ENCODE measurements at places on chromosomes 1 and 21.
A peak's percentile ranks its signal among the peaks of the same experiment; 100 is the strongest.

GRCh38 chr1:182781841-182782586, 7.6 kb upstream of the NPL start:
- peak; percentile 71 for DNase-seq

DNA sequence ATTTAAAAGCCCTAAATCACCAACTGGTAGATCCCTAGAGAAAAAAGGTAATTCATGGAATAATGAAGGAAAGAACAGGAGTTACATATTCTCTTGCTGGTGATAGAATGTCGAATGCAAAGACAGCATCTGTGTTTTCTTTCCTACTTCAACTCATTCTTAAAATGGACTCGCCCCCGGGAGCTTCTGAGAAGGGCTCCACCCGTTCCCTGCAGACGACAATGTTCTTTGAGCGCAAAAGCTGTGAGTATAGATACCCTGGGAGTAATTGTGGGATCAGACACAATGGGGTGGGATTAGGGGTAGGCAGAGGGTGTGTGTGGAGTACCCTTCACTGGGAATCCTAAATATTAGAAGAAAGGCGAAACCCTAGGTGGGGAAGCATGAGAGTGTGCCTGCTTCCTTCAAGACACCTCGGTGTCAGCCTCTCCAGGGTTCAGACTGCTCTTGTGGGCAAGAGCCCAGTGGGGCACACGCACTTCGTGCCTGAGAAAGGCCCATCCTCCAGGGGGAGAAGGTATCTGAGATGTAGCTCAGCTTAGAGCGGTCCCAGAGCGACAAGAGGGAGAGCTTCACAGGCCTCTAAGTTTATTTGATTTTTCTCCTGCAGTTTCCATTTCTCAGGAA, 123.3 kb upstream of the DPYD start:
- DNase-seq, result no peak

- no peak for DNase-seq
These were observed 843.6 kb downstream of the ADGRL2 start for GRCh38 chr1:82644186-82644915.

DNA sequence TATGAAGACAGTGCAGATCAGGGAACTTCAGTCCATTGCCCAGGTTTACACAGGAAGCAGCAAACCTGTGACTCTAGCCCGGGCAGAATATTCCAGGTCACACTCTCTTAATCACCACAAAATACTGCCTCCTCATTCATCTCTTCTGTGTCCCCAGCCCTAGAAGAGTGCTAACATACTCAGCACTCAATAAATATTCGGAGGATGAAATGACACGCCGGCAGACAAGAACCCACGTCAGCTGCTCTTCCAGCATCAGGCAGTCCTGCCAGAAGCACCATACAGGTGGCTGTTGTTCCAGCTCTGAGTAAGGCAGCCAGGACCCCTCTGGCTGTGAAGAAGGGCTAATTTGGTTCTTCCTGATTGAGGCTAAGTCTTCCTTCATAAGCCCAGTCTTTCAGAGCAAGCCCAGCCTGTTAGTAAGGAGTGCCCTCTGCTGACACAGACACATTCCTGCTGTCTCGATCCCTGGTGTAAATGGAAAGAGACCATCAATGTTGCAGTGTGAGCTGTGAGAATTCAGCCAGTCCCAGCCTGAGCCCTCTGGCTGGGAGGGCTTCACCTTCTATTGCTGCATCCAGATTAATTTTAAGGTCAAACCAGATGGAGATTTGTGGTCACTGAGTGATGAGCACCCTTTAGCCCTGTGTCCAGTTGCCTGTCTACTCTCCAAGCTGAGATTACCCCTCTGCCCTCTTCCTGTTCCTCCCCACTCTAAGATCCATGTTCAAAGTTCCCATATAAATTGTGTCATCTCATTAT, 45.0 kb upstream of the KIRREL1 start:
- no peak for DNase-seq

DNA sequence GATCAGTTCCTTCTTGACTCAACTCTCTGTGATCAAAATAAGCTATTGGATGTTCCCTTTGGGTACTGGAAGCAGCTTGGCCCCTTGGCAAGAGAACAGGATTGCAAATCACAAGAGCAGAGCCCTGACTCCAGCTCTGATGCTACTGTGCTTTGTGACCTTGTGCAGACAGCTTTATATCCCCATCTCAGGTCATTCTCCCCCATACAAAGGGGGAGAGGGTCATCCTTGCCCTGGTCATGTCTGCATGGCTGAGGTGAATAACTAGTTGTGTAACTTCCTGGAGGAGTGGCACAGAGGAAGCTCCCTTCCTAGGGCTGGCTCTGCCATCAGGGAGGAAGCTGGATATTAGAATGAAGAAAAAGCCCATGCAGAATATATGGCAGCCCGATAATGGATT, 142.9 kb downstream of the DHRS3 start:
- DNase-seq, result no peak
